ENCODE measurements at places on chromosomes 6 and 20. TPM values are rescaled to one million over a fixed set of nuclear protein-coding genes. Genes with fewer than 3 reads are reported as not detected.
A peak's percentile ranks its signal among the peaks of the same experiment; 100 is the strongest.

- no peaks in the 10 kb centered on the region for H3K4me1 ChIP-seq
- DNase-seq, result no peak
- no peak overlapping the region for H3K4me3 ChIP-seq
- no peaks in the 10 kb centered on the region for H3K27me3 ChIP-seq
- no peaks in the 10 kb centered on the region for H3K36me3 ChIP-seq
Observed at GRCh38 chr6:91135406-91136103, 548.7 kb upstream of the MAP3K7 start.

- no peaks in the 10 kb centered on the region for H3K27me3 ChIP-seq
- no peak for DNase-seq
- no peaks in the 10 kb centered on the region for H3K36me3 ChIP-seq
- H3K4me1 ChIP-seq, result peaks cover 49% of the 10 kb centered on the region
- peak overlapping the region; percentile 98 for H3K27ac ChIP-seq
- H3K4me3 ChIP-seq, result peak overlapping the region; percentile 89
Observed at GRCh38 chr6:116101790-116102189, 1.1 kb downstream of the NT5DC1 start.

DNA sequence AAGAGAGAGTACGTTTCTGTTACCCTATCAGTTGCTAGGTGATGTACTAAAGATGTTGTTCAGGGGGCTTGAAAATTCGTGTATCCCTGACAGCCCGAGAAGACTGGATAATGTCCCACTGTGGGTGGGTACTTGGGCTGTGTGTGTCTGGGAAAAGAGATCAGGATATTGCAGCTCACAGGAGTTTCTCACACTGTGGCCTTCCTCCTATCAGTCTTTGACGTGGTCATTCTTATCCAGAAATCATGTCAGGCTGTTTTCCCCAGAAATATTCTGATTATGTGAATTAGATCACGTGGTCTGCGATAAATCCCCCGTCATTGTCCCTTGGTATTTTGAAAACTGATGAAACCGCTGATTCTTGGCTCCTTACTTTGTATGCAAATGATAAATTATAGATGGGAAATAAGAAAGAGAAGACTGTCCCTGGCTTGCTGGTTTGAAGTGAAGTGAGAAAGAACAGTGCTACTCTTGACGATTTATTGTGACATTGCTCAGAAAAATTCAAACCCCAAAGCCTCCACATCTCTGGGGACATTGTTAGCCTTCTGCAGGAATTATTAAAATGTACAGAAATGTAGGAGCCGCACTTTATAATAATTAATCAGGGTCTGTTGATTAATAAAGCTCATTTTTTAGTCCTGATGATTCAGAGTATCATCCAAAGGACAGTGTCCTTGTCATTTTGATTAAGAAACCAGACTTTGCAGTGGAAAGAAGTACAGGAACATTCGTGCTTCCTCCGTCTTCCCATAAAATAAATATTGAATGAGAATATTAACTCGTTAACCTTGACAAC lies 167.5 kb upstream of the TSHZ2 start:
- no peaks in the 10 kb centered on the region for H3K27me3 ChIP-seq
- H3K4me1 ChIP-seq, result no peaks in the 10 kb centered on the region
- no peak overlapping the region for H3K27ac ChIP-seq
- no peaks in the 10 kb centered on the region for H3K36me3 ChIP-seq

GRCh38 chr6:132132422-132132821 lies 181.2 kb upstream of the CCN2 start:
- no peaks in the 10 kb centered on the region for H3K27me3 ChIP-seq
- peak overlapping the region; percentile 68 for H3K27ac ChIP-seq
- H3K36me3 ChIP-seq, result no peaks in the 10 kb centered on the region

Gene ULBP3
- total RNA-seq, result 1.7 TPM
